ENCODE measurements at places on chromosomes 1 and 21.

GRCh38 chr1:27074175-27074780 is 61.6 kb upstream of the TENT5B start:
- DNase-seq: peak; percentile 26

GRCh38 chr21:31801551-31802219 is 69.8 kb upstream of the SCAF4 start:
- no peak for DNase-seq

DNA sequence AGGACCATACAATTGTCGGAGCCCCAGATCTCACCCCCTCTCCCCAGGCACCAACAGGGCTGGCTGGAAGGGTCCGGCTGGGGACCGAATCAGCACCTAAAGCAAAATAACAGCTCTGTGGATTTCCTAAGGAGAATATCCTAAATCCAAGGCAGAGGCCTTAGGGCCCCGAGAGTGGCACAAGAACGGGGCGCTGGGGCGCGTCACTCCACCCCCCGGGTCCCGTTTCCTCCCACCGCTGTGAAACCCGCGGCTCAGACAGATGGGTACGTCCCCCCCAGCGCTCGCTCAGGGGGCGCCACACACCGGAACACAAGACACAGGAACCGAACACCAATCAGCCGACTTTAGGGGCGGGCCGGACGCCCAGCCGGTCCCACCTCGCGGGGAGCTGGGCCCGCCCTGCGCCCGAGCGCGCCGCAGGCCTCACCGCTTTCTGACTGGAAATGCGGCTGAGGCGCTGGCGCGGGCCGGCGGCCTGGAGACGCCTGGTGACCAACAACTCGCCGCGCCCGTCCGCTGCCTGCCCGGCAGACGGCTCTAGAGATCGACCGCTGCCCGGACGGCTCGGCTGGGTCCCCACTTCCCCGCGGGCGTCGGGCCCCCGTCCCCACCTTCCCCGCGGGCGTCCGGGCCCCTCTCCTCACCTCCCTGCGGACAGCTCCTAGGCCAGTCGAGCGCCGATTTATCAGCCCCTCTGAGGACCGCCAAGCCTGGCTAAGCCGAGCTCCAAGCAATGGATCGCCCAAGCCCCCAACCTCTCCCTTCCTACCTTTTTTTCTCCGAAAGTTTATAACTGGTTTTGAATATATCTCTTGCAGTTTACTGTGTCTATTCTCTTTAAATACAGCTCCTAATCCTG is at the start of gene HFM1:
HFM1 (minus strand) TSS at position 687 of the 862 bp plus-strand sequence. CDS start 3,755 bp downstream, outside the sequence.
- peak; percentile 89 for DNase-seq

DNA sequence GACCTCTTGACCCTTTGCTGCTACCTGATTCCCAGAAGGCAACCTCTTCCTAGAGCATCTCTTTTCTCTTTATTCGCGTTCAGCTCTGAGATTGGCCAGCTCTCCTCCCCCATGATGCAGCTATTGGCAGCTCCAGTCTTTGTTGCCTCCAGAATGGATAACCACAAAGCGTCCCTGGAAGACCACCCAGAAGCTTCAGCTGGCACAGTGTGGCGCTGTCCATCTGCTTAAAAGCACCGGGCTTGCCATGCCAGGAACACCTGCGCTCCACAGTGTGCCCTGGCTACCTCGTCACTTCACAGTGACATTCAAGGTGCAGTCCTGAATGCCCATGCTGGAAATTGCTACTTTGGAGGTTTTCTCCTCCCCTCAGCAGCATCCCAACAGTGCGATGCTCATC is 353.9 kb downstream of the LMO4 start:
- DNase-seq: no peak

GRCh38 chr1:20834192-20834591 is 47.1 kb upstream of the HP1BP3 start:
- no peak for DNase-seq

All from GM03348 (cell line).